Activated naive CD4-positive, alpha-beta T cell treated with anti-CD3 and anti-CD28 coated beads for 36 hours (primary cell): ENCODE measurements at places on chromosomes 12 and 14. TPM values are rescaled to one million over a fixed set of nuclear protein-coding genes. Genes with fewer than 3 reads are reported as not detected.

GRCh38 chr14:70665448-70666360, 24.0 kb downstream of the TTC9 start:
- peak overlapping the region; percentile 21 for H3K27ac ChIP-seq
- H3K27me3 ChIP-seq: no peaks in the 10 kb centered on the region
- H3K36me3 ChIP-seq: peaks cover 12% of the 10 kb centered on the region
- peak; percentile 36 for DNase-seq

GRCh38 chr12:52417740-52418139, 11.6 kb upstream of the KRT82 start:
- H3K36me3 ChIP-seq: no peaks in the 10 kb centered on the region
- no peak overlapping the region for H3K27ac ChIP-seq
- no peak for DNase-seq

GRCh38 chr12:14256121-14256520, 109.4 kb upstream of the ATF7IP start:
- peak overlapping the region; percentile 98 for H3K27ac ChIP-seq
- peaks cover 62% of the 10 kb centered on the region for H3K4me1 ChIP-seq
- H3K4me3 ChIP-seq: peak overlapping the region; percentile 52
- H3K36me3 ChIP-seq: peaks cover 1% of the 10 kb centered on the region

- peak; percentile 15 for DNase-seq
- no peak overlapping the region for H3K4me3 ChIP-seq
- H3K36me3 ChIP-seq: no peaks in the 10 kb centered on the region
- H3K27ac ChIP-seq: no peak overlapping the region
- no peaks in the 10 kb centered on the region for H3K27me3 ChIP-seq
- H3K4me1 ChIP-seq: no peaks in the 10 kb centered on the region
These were observed 378.9 kb downstream of the FUT8 start for GRCh38 chr14:65791191-65791981.

DNA sequence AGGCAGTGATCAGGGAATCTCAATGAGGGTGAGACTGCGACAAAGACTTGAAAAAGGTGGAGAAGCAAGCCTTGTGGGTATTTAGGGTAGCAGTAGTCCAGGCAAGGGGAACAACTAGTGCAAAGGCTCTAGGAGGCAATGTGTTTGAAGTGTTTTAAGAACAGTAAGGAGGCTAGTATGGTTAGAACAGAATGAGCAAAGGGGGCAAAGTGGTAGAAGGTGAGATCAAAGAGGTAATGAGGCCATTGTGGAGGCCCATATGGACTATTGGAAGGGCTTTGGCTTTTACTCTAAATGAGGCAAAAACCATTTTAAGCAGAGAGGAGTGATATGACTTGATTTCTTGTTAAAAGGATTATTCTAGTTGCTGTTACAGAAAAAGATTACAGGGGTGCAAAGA, 16.8 kb downstream of the HIF1A start:
- no peak for DNase-seq
- H3K27me3 ChIP-seq: no peaks in the 10 kb centered on the region
- peaks cover 90% of the 10 kb centered on the region for H3K4me1 ChIP-seq

- peaks cover 24% of the 10 kb centered on the region for H3K4me1 ChIP-seq
- H3K36me3 ChIP-seq: peaks cover 10% of the 10 kb centered on the region
These were observed at the start of the genes APAF1 and IKBIP for GRCh38 chr12:98644712-98645571. APAF1 (plus strand) TSS chr12:98645290; CDS start chr12:98648360, 3,070 bp downstream. IKBIP (minus strand) TSS chr12:98644788; CDS start chr12:98644701, 87 bp downstream.

- H3K27ac ChIP-seq: no peak overlapping the region
These were observed 547 bp upstream of the PYGL start for GRCh38 chr14:50944647-50945413.

DNA sequence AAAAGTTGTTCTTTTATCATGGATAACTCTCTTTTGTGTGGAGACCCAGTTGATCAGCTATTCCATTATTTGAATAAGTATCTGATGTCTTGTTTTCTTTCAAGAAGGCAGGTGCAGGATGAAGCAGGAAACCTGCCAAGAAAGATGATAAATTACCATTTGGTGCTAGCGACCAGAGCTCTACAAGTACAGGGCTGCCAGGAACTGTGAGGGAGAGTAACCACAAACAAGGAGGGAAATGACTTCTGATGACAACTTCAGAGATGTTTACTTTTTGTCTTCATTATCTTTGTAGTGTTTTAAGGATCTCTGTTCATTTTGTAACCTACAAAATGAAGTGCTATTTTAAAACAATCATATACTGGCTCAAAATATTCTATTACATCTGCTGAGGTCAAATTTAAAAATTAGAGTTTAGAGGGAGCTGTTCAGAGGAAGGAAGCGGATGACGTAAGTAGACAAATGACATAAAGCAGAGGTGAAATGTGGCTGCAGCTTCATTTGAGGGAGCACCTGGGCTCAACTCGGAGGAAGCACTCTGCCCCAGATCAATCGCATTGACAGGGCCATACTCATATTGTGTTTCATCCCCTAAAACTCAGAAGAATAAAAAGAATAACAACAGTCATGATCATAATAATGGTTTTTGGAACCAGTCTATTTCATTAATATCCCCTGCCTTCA, 226.8 kb downstream of the C12orf42 start:
- H3K27ac ChIP-seq: peak overlapping the region; percentile 59
- DNase-seq: peak; percentile 31
- no peak overlapping the region for H3K4me3 ChIP-seq
- no peaks in the 10 kb centered on the region for H3K36me3 ChIP-seq
- no peaks in the 10 kb centered on the region for H3K27me3 ChIP-seq

DNA sequence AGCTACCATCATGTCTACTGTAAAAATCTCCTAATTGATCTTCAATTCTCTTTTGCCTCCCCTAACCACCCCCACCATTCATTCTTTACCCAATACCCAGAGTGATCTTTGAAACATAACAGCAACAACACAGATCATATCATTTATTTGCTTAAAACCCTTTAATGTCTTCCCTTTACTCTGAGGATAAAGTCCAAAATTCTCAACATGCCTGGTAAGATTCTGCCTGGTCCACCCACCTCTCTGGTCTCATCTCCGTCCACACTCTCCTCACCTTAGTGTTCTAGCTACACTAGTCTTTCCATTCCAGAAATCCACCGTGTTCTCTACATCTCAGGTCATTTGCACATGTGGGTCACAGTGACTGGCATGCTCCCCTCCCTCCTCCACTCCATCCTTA, 27.7 kb downstream of the SLC38A4 start:
- no peak for DNase-seq
- peaks cover 5% of the 10 kb centered on the region for H3K27me3 ChIP-seq
- H3K4me3 ChIP-seq: no peak overlapping the region
- H3K4me1 ChIP-seq: peaks cover 24% of the 10 kb centered on the region
- no peak overlapping the region for H3K27ac ChIP-seq
- no peaks in the 10 kb centered on the region for H3K36me3 ChIP-seq

DNA sequence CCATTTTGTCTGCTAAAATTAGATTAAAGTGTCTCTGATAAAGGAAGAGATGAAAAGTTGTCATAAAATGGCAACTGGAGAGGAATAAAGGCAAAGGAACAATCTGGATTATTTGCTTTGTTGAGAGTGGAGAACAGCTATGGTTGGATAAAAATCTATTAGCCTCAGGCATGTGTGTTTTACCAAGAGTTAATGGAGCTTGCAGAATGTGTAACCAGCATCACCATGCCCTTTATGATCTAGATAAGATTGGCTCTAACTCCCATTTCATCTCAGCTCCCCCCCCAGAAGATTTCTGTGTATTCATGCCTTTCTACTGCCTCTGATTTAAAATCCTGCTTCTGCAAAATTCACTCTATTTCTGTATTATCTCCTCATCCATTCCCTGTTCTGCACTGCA, 93.8 kb downstream of the GALC start:
- DNase-seq: no peak
- H3K4me1 ChIP-seq: no peaks in the 10 kb centered on the region
- no peaks in the 10 kb centered on the region for H3K36me3 ChIP-seq
- no peak overlapping the region for H3K4me3 ChIP-seq

- H3K27me3 ChIP-seq: no peaks in the 10 kb centered on the region
- no peaks in the 10 kb centered on the region for H3K36me3 ChIP-seq
- no peak for DNase-seq
- H3K4me1 ChIP-seq: peaks cover 5% of the 10 kb centered on the region
- no peak overlapping the region for H3K27ac ChIP-seq
These were observed 54.4 kb upstream of the BTG1 start for GRCh38 chr12:92199819-92200576.

GRCh38 chr12:110111476-110112334, 12.5 kb upstream of the IFT81 start:
- no peak overlapping the region for H3K4me3 ChIP-seq
- no peak for DNase-seq
- no peaks in the 10 kb centered on the region for H3K4me1 ChIP-seq
- no peaks in the 10 kb centered on the region for H3K36me3 ChIP-seq

- no peak overlapping the region for H3K27ac ChIP-seq
- no peaks in the 10 kb centered on the region for H3K27me3 ChIP-seq
- peaks cover 44% of the 10 kb centered on the region for H3K4me1 ChIP-seq
- H3K36me3 ChIP-seq: peaks cover 25% of the 10 kb centered on the region
- H3K4me3 ChIP-seq: no peak overlapping the region
These were observed 26.9 kb downstream of the WDR89 start for GRCh38 chr14:63614679-63615363.

GRCh38 chr12:5333096-5333495, 98.8 kb upstream of the NTF3 start:
- H3K27me3 ChIP-seq: no peaks in the 10 kb centered on the region
- no peak overlapping the region for H3K4me3 ChIP-seq
- H3K27ac ChIP-seq: no peak overlapping the region

GRCh38 chr12:8941691-8942478, 7.6 kb downstream of the M6PR start:
- no peak overlapping the region for H3K4me3 ChIP-seq
- H3K36me3 ChIP-seq: peaks cover 27% of the 10 kb centered on the region
- no peak for DNase-seq

GRCh38 chr14:106038263-106038662, 511.9 kb downstream of the TMEM121 start:
- no peak overlapping the region for H3K4me3 ChIP-seq
- peaks cover 2% of the 10 kb centered on the region for H3K27me3 ChIP-seq
- no peak for DNase-seq
- peak overlapping the region; percentile 47 for H3K27ac ChIP-seq

DNA sequence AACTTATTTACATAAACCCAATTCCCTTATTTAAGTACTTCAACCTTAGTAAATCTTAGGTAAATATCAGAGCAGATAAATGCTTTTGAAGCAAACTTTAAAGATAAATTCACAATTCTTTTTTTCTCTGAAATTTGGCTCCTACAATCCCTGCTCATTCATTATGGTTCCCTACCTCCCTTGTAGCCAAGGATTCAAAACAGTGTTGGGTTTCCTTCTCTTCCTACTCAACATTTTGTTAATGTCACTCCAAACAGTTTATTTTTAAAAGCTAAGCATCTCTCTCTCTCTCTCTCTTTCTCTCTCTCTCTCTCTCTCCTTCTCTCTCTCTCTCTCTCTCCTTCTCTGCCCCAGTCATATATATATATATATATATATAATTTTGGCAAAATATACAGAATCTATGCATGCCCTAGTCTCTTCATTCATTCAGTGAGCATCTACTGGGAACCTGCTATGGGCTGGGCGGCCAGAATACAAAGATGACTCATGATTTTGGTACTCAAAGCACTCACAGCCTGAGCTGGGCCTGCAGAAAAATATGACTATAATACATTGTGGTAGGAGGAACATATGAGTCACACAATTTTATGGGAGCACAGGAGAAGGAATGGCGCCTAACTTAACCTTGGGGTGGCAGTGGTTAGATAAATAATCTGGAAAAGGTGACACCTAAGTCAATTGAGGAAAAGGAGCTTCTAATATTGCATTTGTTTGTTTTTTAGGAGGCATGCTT, 123.7 kb upstream of the DHRS4 start:
- no peaks in the 10 kb centered on the region for H3K27me3 ChIP-seq
- H3K4me3 ChIP-seq: no peak overlapping the region
- no peak for DNase-seq
- no peaks in the 10 kb centered on the region for H3K36me3 ChIP-seq

GRCh38 chr14:101121508-101122139, 218.1 kb upstream of the RTL1 start:
- DNase-seq: no peak
- peaks cover 19% of the 10 kb centered on the region for H3K4me1 ChIP-seq
- no peaks in the 10 kb centered on the region for H3K36me3 ChIP-seq
- H3K4me3 ChIP-seq: peak overlapping the region; percentile 68
- peaks cover 3% of the 10 kb centered on the region for H3K27me3 ChIP-seq

- H3K4me1 ChIP-seq: peaks cover 56% of the 10 kb centered on the region
- H3K27me3 ChIP-seq: no peaks in the 10 kb centered on the region
- peaks cover 23% of the 10 kb centered on the region for H3K36me3 ChIP-seq
- no peak for DNase-seq
These were observed 9.4 kb downstream of the SART3 start for GRCh38 chr12:108551535-108551934.

- no peak for DNase-seq
- H3K27ac ChIP-seq: no peak overlapping the region
- H3K36me3 ChIP-seq: no peaks in the 10 kb centered on the region
- peaks cover 4% of the 10 kb centered on the region for H3K27me3 ChIP-seq
- H3K4me3 ChIP-seq: no peak overlapping the region
These were observed 103.8 kb downstream of the TBX5 start for GRCh38 chr12:114302117-114302516.

DNA sequence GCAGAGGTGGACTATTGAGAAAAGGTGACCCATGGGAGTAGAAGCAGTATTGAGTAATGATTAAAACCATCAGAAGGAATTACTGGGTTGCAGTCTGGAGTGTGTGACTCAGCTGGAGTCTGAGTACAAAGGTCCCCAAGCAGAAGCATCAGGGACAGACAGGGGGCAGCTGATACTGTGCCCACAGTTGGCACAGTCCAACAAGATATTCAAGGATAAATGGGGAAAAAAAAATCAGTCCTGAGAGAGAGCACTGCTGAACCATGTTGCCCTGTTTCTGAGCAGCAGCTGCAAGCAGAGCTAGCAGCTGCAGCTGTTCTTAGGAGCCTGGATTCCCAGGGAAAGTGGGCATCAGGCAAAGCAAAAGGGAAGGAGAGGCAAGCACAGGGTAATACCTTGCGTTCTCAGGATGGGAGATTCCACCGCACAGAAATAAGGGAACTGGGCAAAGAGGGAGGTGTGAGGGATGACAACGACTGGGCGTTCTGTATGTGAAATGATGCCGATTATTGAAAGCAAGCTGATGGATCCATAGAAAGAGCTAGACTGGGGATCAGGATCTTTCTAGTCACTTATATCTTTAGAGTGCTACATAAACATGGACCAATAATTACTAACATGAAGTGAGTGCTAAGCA, 17.7 kb downstream of the NEUROD4 start:
- H3K36me3 ChIP-seq: no peaks in the 10 kb centered on the region
- no peak overlapping the region for H3K27ac ChIP-seq
- no peaks in the 10 kb centered on the region for H3K27me3 ChIP-seq
- H3K4me1 ChIP-seq: peaks cover 47% of the 10 kb centered on the region
- DNase-seq: no peak
- no peak overlapping the region for H3K4me3 ChIP-seq

The SLC38A2 gene
- 206 TPM for total RNA-seq

The PLCZ1 gene
- total RNA-seq: not detected

The KRT83 gene
- not detected for total RNA-seq

The RFX4 gene
- total RNA-seq: not detected

The CCDC175 gene
- not detected for total RNA-seq

The IL22 gene
- not detected for total RNA-seq
